ENCODE measurements at places on chromosomes 11 and 22. TPM values are rescaled to one million over a fixed set of nuclear protein-coding genes. Genes with fewer than 3 reads are reported as not detected.

Gene MB
- not detected for total RNA-seq

Gene PIWIL4
- total RNA-seq, result 6.8 TPM

Gene RASD2
- total RNA-seq, result 0.22 TPM

Gene CAPRIN1
- 269 TPM for total RNA-seq

Gene ANKK1
- total RNA-seq, result not detected

Gene ANO3
- total RNA-seq, result not detected

Gene CALCA
- total RNA-seq, result 0.22 TPM

Gene MUS81
- total RNA-seq, result 34.4 TPM

Gene OR9I1
- total RNA-seq, result not detected

Gene PPARA
- total RNA-seq, result 29.5 TPM

Gene C1QTNF4
- 0.22 TPM for total RNA-seq

Gene MMP8
- total RNA-seq, result not detected

Gene SMC1B
- under 0.01 TPM for total RNA-seq

Gene CYTH4
- total RNA-seq, result not detected

Gene CRYAB
- 117 TPM for total RNA-seq

Gene SORL1
- 0.78 TPM for total RNA-seq

Gene KCTD14
- 3.7 TPM for total RNA-seq

Gene RRAS2
- total RNA-seq, result 88.3 TPM

Gene ACTN3
- under 0.01 TPM for total RNA-seq

Gene FREY1
- total RNA-seq, result 2.2 TPM

Gene MMP7
- not detected for total RNA-seq

Gene PHETA2
- 23.1 TPM for total RNA-seq

Gene CHRM1
- not detected for total RNA-seq

Gene TSSK2
- total RNA-seq, result not detected

Gene BDNF
- total RNA-seq, result 5.0 TPM

Gene SCGB2A2
- total RNA-seq, result not detected

Gene PAX6
- total RNA-seq, result 0.76 TPM

Gene PGA4
- total RNA-seq, result 0.32 TPM

Gene P2RX3
- 0.13 TPM for total RNA-seq

Gene OR8D4
- total RNA-seq, result 0.32 TPM

Gene ARVCF
- 25.2 TPM for total RNA-seq

Gene TEF
- total RNA-seq, result 10.6 TPM

Gene THAP7
- total RNA-seq, result 19.1 TPM

Gene OR52E8
- total RNA-seq, result not detected

Gene OR5B21
- total RNA-seq, result 0.22 TPM

Gene GAL
- total RNA-seq, result not detected

Gene SEC14L6
- 2.6 TPM for total RNA-seq

Gene AMPD3
- total RNA-seq, result 8.4 TPM

Gene CELSR1
- total RNA-seq, result 14.9 TPM

Gene BARX2
- not detected for total RNA-seq

Gene USH1C
- not detected for total RNA-seq

Gene SLC17A6
- not detected for total RNA-seq

Gene ELF5
- total RNA-seq, result not detected

Gene HMBS
- 5.5 TPM for total RNA-seq

Gene SPTBN2
- 0.43 TPM for total RNA-seq

Gene RBM7
- 61.9 TPM for total RNA-seq

Gene ESAM
- total RNA-seq, result 0.54 TPM

Data from articular chondrocyte of knee joint (primary cell).